Trophoblast cell (in vitro differentiated cells and primary cell): ENCODE measurements at places on chromosomes 1 and 21.

- no peaks in the 10 kb centered on the region for H3K36me3 ChIP-seq
- DNase-seq: no peak
- H3K27me3 ChIP-seq: no peaks in the 10 kb centered on the region
- H3K27ac ChIP-seq: no peak overlapping the region
These were observed 20.1 kb upstream of the SELENON start for GRCh38 chr1:25779894-25780293.

- H3K4me1 ChIP-seq: peaks cover 2% of the 10 kb centered on the region
- no peaks in the 10 kb centered on the region for H3K27me3 ChIP-seq
- H3K4me3 ChIP-seq: no peak overlapping the region
- H3K36me3 ChIP-seq: peaks cover 2% of the 10 kb centered on the region
- DNase-seq: peak; percentile 13
- no peak overlapping the region for H3K27ac ChIP-seq
These were observed 26.6 kb downstream of the ATF6 start for GRCh38 chr1:161792740-161793139.

DNA sequence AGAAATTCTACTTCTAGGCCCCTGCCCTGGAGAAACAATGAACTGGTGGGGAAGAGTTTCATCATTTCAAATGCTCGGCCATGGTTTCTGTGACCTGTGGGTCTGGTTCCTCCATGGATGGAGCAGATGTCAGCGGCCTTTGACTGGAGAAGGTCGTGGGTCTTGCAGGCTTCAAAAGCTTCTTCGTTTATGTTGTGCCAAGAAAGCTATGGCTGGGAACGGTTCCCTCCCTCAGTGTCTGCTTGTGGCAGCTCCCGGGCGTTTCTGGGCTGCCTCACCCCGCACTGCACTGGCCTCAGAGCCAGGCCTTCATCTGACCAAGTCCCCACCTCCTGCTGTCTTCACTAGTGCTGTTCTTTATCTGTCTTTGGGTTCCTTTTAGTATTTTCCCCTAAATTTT lies 46.4 kb upstream of the POFUT2 start:
- peaks cover 33% of the 10 kb centered on the region for H3K4me1 ChIP-seq
- H3K36me3 ChIP-seq: no peaks in the 10 kb centered on the region
- H3K27ac ChIP-seq: no peak overlapping the region

DNA sequence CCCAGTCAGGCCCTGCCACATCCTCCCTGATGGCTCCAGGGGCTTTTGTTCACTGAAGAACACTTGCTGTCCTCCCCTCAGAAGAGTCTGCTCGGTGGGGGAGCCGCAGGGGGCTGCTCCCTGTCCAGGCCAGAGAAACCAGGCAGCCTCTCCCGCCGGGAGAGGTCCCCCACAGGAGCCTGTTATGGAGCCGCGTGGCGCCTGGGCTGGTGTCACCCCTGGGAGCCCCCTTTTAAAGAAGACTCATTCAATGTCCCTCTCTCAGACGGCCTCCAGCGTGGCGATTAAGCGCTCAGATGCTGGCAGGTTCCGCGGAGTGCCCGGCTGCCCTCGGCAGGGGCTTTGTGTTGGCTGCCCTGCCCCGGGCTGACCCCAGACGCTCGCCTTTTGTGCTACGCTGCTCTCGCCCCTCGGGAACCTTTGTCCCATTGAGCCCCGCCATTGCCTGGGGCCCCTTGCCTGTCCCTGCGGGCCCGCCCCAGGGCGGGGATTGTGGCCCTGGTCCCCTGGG lies 43.1 kb downstream of the SKI start:
- no peak overlapping the region for H3K4me3 ChIP-seq
- no peaks in the 10 kb centered on the region for H3K36me3 ChIP-seq
- DNase-seq: no peak
- H3K4me1 ChIP-seq: peaks cover 38% of the 10 kb centered on the region

GRCh38 chr1:59759156-59759925 lies 55.4 kb upstream of the HOOK1 start:
- peak; percentile 66 for DNase-seq
- H3K4me3 ChIP-seq: no peak overlapping the region
- peaks cover 4% of the 10 kb centered on the region for H3K4me1 ChIP-seq
- no peaks in the 10 kb centered on the region for H3K36me3 ChIP-seq
- H3K27ac ChIP-seq: no peak overlapping the region

GRCh38 chr1:113281550-113281949 lies 108.8 kb upstream of the MAGI3 start:
- H3K36me3 ChIP-seq: no peaks in the 10 kb centered on the region
- H3K4me1 ChIP-seq: no peaks in the 10 kb centered on the region
- no peak overlapping the region for H3K27ac ChIP-seq
- H3K4me3 ChIP-seq: no peak overlapping the region
- no peak for DNase-seq

- H3K27ac ChIP-seq: peak overlapping the region; percentile 30
- no peaks in the 10 kb centered on the region for H3K27me3 ChIP-seq
- H3K4me3 ChIP-seq: no peak overlapping the region
- no peaks in the 10 kb centered on the region for H3K36me3 ChIP-seq
These were observed 84.4 kb downstream of the ITPKB start for GRCh38 chr1:226654668-226655055.

- H3K27ac ChIP-seq: no peak overlapping the region
- no peaks in the 10 kb centered on the region for H3K27me3 ChIP-seq
- no peak overlapping the region for H3K4me3 ChIP-seq
These were observed 78.8 kb downstream of the PIK3CD start for GRCh38 chr1:9730096-9730901.
